ENCODE measurements at places on chromosomes 6 and 20.

- no peak for DNase-seq
Measured at GRCh38 chr20:46277602-46278001, 30.7 kb downstream of the CDH22 start.

DNA sequence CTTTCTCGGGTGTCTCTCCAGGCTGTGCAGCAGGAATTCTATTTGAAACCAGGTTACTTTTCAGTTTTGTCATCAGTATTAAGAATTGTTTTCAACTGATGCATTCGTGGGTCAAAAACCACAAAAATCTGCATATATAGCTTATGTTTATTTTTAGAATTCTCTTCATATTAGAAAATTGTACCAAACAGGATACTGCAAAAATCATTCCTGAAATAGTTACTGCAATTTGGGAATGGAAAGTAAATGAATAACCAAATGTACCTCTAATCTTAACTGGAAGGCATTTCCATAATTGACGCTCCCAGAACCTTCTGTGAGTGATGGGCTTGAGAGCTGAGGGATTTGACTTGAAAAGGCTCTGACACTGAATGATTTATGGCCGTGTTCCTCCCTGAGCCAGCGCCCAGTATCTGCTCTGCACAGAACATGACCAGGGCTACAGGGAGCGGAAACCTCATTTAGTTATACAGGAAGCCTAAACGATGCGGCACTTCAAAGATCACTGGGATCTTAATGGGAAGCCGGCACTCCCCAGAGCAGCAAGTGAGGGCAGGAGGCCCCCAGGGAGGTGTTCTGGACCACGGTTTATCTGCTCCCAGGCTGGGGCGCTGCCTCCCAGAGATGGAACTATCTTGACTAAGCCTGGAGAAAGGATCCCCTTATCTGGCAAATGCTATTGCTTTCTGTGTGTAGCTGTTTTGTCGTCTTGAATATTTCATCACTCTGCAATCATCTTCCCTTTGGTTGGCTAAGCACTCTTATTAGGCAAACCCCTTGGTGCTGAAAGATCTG lies 446.0 kb downstream of the QKI start:
- no peak for DNase-seq

- no peak for DNase-seq
Measured at GRCh38 chr20:21206584-21206983, 80.7 kb downstream of the KIZ start.

GRCh38 chr20:2794866-2795447 lies 5.5 kb downstream of the CPXM1 start:
- DNase-seq, result no peak

- no peak for DNase-seq
Measured at GRCh38 chr6:112459758-112460304, 112.7 kb downstream of the RFPL4B start.

GRCh38 chr6:87465051-87465450 lies 7.7 kb upstream of the SLC35A1 start:
- DNase-seq, result no peak

GRCh38 chr6:99096170-99096569 lies 148.4 kb upstream of the FBXL4 start:
- DNase-seq, result no peak

GRCh38 chr20:59730722-59731121 lies 126.4 kb downstream of the PHACTR3 start:
- DNase-seq, result no peak

GRCh38 chr20:14997791-14998190 lies 660.4 kb upstream of the FLRT3 start:
- DNase-seq, result no peak

DNA sequence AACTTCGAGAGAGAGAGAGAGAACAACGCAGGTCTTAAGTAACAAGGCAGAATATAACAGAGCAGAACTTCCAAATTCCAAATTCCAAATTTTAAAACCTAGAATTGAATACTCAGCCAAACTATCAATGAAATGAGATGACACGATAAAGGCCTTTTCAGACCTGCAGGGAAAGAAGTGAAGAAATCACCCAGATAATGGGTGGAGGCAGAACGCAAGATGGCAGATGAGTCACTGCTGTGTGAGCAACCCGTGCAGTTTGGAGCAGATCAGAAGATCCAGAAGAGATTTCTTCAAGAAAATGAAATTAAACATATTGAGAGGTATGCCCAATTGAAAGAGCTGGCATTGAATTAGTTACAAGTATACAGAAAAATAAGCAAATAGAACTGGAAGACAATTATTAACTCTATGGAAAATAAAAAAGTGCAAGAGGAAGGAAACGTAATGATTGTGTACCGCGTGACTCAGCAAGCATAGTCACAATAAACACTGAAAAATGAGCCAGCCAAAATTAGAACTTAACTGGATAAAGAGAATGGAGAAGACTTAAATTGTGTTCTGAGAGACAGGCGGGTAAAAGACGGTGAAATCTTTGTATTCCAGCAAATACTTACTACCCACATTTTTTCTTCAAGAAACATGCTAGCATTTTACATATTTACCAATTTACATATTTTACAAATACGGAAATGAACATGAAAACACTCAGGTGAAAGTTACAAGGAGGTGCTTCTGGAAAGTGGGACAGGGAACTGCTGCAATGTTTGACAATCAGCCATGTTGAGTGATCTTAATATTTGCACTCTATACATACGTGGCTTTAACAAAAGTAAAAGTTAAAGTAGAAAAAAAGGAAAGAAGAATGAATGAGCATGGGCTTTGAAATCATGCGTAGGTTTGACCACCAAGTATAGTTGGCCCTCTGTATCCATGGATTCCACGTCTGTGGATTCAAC lies 87.9 kb upstream of the CDYL start:
- DNase-seq, result no peak

GRCh38 chr6:56482525-56482924 lies 160.2 kb downstream of the DST start:
- DNase-seq, result no peak

- no peak for DNase-seq
Measured at GRCh38 chr20:33647603-33648395, 14.3 kb upstream of the C20orf144 start.

GRCh38 chr6:126156973-126157372 lies 170.6 kb downstream of the TRMT11 start:
- no peak for DNase-seq

GRCh38 chr20:63121749-63122405 lies 94.1 kb downstream of the YTHDF1 start:
- no peak for DNase-seq

GRCh38 chr6:126167726-126168125 lies 172.2 kb upstream of the CENPW start:
- no peak for DNase-seq

DNA sequence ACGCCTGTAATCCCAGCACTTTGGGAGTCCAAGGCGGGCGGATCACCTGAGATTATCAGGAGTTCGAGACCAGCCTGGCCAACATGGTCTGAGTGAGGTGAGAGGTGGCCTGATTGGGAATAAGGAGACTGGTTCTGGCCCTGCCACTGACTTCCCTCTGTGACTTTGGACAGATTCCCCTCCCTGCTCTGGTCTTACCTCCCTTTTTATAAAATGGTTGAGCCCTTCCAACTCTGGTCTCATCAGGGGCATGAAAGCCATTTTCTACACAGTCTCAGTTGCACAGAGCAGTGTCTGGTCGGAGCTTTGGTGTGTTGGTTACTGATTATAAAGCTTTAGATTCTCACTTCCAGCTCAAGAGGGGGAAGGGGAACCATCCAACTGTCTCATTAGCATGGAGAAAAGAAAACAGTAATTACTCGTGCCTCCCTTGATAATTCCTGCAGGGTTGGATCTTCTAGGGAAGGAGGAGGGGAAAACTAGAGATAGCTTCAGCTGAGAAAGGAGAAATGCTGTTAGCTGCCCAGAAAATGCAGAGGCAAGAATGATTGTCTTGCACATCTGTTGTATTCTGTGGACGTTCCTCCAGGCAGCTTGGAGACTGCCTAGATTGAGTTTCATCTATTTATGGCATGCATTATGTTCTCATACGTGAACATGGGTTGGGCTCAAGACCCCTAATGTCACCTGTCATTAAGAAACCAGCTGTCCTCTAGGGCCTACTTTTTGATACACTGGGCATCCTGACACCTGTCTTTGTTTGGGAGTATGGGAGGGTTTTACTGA lies 30.4 kb downstream of the RALY start:
- no peak for DNase-seq

GRCh38 chr6:159555082-159555875 lies 137.8 kb downstream of the SOD2 start:
- DNase-seq, result no peak

DNA sequence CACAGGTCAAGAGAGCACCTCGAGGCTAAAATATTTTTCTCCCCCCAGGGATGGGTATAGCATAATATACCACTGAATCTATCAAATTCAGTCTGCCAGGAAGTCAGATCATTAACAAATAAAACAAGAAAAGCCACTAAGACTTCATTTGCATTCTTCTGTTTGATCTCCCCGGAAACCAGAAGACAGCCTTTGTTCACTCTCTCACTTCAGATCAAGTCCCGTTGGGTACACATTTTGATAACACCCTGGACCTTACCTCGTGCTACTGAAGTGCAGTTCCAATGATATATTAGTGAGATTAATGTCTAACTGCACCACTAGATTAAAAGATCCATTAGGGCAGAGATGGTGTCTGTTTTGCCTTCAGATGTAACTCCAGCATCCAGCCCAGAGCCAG lies 157.7 kb upstream of the B3GAT2 start:
- no peak for DNase-seq

DNA sequence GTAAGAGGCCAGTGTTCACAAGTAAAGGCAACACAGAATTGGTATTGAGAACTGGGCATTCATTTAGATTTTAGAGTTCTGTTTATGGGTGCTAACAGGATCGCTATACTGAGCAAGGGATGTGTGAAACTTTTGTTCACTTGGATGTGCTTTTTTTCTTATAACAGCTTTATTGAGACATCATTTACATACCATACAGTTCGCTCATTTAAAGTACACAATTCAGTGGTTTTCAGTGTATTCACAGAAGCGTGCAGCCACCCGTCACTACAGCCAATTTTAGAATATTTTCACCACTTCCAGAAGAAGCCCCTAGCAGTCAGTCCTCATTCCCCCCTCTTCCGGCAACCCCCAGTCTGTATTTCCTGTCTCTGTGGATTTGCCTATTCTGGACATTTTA lies 48.7 kb downstream of the GFRA4 start:
- DNase-seq, result no peak

GRCh38 chr6:20167601-20168000 lies 44.7 kb downstream of the MBOAT1 start:
- DNase-seq, result no peak

DNA sequence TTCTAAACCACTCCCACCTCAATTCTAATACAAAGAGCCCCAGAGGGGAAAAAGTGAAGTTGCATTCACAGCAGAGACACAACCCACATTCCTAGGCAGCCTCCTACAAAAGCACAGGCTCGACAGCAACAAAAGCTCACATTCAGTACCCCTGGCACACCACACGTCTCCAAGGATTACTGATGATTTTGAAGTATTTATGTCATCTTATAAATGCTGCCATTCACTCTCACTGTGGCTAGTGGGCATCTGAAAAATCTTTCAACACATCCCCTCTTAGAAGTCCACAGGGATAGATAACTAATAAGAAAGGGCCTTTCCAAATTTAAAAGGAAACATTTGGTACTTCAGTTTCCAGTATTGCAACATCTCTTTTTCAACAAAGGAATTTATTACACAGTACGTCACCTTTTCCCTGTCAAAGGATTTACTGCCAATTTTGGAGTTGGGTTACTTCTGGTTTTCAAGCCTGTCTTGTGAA lies 146.7 kb downstream of the TASP1 start:
- DNase-seq, result no peak

- DNase-seq, result no peak
Measured at GRCh38 chr6:41707565-41708200, 27.7 kb downstream of the TFEB start.

DNA sequence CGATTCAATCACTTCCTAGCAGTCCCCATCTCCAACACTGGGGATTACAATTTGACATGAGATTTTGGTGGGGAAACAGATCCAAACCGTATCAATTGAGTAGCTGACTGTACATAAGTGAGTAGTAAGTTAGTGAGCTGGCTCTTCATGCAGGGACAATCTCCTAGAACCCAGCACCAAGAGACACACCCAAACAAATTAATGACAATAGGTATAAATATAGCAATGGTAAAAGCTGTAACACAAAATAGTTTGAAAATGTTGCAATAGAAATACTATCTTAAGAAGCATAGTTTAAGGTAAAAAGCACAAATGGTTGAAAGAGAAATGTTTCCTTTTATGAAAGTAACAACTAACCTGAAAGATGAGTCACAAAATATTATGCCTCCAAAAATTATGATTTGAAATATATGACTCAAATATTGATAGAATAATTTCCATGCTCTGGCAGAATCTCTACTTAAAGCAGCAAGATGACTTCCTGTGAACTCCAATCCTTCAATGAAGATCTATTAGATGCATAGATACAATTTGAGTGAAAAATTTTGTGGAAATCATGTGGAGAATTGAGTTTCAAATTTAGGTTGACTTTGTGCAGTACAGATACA lies 5.4 kb upstream of the SIRPB1 start:
- DNase-seq, result no peak

- DNase-seq, result no peak
Measured at GRCh38 chr6:162116902-162117525, 610.6 kb downstream of the PRKN start.

DNA sequence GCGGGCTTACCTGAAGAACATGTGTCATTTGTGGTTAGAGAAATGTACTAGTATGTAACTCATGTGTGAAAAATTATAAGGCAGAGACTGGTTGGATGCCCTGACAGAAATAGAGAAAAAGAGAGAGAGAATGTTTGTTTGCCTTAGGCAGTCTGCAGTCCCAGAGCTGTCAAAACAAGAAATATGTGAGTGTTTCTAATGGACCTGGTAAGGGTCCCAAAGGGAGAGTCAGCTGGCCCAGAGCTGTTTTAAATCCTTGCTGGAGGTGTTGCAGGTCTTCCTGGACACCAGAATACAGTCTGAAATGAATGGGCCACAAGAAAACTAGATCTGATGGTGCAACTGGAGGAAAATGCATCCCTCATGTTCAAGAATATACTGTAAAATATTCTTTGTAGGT lies 158.3 kb upstream of the OGFRL1 start:
- DNase-seq, result no peak

DNA sequence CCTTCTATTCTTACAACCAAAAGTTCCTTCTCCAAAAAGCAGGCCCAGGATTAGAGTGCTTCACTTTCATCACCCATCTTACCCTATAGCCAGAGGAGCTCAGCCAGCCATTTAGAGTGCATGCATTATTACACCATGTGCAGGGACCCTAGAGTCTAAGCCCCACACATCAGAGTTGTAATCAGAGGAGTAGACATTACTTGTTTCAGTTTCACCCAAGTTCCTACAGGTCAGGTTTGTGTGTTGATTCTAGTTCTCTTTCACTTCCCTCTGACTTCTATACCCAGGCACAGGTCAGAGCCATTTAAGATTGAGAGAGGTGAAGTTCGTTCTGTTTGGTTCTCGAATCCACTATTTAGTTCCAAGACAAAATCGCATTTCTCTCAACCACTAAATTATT lies 16.3 kb upstream of the ARFGEF3 start:
- no peak for DNase-seq

DNA sequence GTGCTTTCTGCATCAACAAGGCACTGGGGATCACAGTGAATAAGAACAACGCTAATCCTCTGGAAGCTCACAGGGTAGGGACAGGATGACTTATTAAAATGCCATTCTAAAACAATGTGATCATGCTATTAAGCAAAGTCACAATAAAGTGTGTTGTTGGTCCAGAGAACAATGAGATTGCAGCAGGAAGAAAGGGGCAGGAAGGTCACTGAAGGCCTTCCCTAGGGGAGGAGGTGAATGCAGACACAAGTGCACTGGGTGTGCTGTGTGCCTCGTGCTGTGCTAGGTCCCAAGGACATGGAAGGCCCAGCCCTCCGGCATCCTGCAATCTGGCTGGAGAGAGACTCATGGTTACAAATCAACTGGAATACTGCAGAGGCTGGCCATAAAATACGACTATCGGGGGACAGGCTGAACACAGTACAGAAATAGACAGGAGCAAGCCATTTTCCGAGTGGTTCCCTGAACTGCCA lies 55.7 kb downstream of the LYRM4 start:
- no peak for DNase-seq
